ENCODE measurements at places on chromosomes 5 and 9. TPM values are rescaled to one million over a fixed set of nuclear protein-coding genes. Genes with fewer than 3 reads are reported as not detected.

The SCGB3A2 gene
- not detected for polyA plus RNA-seq

The CTXN3 gene
- 1.0 TPM for polyA plus RNA-seq

The SHISAL2B gene
- 0.40 TPM for polyA plus RNA-seq

The PTTG1 gene
- 26.3 TPM for polyA plus RNA-seq

The OR1J4 gene
- polyA plus RNA-seq = not detected

The SLC6A18 gene
- not detected for polyA plus RNA-seq

The F2RL2 gene
- 0.63 TPM for polyA plus RNA-seq

The MRPL41 gene
- polyA plus RNA-seq = 27.6 TPM

DNA sequence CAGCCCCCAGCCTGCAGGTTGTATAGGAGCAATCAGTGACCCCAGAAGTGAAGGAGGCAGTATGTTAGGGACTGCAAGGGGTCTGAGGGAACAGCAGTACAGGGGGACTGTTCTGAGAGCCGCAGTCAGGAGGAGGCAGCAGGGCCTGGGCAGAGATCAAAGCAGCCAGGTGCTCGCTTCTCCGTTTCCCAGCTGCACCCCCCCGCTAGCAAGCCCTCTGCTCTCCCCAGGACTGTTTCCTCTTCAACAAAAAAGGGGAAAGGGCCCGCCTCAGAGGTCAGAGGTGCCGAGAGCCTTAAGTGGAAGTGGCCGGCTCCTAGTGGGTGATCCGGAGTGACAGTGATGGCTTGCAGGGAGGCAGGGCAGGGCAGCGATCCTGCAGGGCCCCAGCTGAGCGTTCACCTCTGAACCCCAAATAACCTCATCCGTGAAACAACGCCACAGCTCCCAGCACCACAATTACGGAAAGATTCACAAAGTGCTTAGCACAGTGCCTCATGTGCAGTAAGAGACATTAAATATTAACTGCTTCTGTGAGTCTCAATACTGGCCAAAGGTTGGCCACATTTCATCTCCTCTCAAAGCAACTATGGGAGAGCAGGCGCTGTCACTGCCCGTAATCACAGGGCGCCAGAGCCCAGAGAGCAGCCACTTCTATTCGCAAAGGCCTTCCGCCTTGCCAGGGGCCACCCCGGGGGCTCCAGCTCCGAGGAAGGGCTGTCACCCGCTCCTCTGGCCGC, 8.0 kb downstream of the CLPTM1L start:
- DNase-seq = no peak

DNA sequence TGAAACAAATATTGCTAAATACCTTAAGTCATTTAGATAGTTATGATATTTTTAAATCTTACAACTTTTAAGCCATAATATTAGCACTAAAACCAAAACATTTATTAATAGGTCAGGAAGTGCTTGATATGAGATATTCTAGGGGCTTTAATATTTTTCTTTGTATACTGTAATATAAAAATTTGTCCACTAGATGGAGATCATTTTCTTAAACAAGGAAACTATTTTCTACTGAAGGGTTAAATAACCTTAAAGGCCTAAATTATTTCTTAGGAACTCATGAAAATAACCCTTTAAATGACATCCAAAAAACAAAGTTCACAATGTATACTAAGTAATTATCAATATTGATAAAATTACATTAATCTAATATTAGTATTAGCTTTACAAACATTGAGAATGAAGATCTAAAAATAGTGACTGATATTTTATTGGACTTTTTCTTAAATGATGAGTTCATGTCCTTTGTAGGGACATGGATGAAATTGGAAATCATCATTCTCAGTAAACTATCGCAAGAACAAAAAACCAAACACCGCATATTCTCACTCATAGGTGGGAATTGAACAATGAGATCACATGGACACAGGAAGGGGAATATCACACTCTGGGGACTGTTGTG, 635.7 kb downstream of the RAB3C start:
- DNase-seq = no peak

GRCh38 chr9:70081120-70081495, 37.5 kb downstream of the MAMDC2 start:
- DNase-seq = no peak

- no peak for DNase-seq
Observed at GRCh38 chr9:259405-260404, 45.0 kb downstream of the DOCK8 start.

DNA sequence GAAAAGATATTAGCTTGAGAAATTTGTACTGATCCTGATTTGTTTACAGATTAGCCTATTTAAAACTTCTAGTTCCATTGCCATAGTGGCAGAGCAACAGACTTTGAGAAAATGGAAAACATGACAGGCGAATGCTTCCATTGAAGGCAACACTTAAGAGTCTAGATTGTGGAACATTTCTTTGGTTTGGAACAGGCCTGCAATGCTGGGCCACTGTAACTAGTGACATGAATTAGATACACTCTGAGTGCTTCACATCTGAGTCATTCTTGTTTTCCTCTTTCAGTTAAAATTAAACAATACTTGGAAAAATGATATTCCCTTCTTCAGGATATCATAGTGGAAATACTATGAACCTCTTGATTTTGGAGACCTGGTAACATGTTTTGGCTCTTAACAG, 453.6 kb upstream of the TUSC1 start:
- no peak for DNase-seq

GRCh38 chr5:57577432-57578175, 95.0 kb upstream of the ACTBL2 start:
- no peak for DNase-seq

GRCh38 chr5:111769541-111769940, 12.5 kb upstream of the NREP start:
- no peak for DNase-seq

DNA sequence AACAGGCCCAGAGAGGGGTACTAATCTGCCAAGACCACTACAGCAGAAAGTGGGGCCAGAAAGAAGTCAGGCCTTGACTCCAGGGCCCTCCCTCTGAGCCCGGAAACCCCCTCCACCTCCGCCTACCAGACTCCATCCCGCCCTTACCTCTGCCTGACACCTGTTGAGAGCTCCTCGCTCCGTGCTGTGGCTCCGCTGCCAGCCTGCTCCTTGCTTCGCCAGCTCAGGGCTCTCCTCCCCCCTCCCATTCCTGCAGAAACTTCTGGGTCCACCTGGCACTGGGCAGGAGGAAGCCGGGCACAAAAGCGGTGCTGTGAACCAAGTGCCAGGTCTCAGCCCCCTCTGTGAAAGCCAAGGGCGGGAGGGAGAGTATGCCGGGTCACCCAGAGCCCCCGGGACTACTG, 6.4 kb upstream of the ST6GALNAC6 start:
- no peak for DNase-seq

DNA sequence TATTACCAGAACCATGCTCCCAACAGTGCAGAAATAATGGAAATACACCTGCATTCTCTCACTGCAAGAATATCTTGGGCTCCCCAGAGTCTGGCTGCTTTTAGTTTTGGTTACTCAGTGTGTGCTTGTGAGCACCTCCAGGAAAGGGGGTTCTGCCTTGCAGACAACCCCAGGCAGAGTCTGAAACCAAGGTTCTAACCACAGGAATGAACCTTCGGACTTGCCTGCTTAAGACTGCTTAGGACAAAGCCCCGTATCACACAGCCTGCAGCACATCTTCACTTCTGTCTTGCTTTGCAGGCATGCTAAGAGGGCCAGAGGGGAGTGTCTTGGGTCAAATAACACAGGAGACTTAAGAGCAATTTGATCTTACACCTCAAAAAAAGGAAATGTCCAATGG, 94.8 kb upstream of the SPATA31C2 start:
- DNase-seq = no peak

DNA sequence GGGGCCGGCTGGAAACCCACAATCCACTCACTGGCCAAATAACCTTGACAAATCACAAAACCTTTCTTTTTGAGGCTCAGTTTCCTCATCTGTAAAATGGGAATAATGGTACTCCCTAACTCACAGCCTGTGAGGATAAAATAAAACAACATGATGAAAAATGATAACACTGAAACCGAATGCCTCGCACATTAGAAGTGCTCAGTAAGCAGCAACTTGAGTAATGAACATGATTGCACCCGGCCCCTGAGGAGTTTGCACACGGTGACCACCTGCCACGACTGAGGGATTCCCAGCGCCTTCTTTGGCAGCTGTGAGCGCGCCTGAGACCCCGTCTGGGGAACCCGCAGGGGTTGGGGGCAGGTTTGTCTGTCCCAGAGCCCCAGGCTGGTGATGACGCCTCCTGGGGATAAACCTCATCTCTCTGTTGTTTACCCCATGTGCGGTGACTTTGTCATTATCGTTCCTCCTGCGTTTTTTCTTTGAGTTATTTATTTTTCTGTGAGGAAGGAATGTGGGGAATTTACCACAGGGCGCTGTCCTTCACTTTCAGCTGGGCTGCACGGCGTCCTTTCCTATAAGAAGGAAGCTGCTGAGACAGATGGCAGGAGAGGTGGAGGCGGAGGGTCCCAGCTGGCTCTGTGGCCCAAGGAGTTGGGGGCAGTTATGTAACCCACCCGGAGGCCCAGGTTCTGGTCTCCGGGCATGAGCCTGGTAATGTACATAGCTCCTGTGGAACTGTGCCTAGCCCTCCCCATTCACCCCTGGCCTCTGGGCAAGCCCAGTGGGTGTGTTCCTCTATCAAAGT, 3.0 kb upstream of the SYNPO start:
- DNase-seq = no peak

- DNase-seq = no peak
Observed at GRCh38 chr5:132238169-132238744, 10.6 kb upstream of the P4HA2 start.

DNA sequence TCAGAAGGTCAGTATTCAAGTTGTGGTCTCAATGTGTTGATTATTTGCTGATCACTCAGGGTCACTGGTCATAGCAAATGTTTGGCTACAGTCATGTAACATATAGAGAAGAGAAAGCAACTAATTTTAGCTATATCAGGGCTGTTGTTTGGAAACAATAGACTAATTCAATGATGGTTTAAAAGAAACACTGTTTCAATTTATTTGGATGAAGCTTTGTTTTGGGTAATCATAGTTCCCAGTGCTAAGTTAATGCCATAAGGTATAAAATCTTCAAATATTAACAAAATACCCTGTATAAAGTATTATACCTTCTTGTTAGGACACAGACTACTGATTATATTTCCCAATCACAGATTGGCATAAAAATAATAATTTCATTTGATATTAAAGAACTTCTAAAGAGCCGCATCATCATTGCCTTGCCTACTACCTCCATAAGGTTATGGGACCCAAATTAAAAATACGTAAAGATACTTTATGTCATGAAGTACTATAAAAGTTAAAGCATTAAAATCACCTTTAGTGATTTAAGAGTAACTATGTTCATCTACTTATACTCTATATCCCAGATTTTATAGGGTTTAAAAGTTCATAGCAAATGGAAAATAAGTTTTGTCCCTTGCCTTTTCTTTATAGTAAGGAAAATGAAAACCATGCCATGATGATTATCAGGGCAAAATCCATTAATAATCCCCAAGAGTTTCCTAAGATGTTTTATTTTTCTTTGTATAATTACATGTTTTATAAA, 6.0 kb downstream of the NR3C1 start:
- no peak for DNase-seq

DNA sequence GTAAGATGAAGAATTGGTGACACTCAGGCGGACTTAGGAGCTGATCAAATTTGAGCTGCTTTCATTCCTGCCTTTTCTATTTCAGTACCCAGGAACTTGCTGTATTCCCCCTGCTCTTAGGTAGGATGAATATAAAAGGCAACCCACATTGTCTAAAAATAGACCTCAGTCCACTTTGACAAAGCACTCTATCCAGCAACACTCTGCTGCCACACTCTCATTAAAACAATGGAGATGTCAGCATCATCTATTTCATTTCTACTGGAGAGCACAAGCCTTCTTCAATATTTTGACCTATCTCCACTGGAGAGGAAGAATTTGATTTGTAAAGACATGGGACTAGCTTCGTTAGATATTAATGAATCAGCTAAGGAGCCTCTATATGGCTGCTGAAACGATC, 468.4 kb downstream of the PTPRD start:
- no peak for DNase-seq

- DNase-seq = no peak
Observed at GRCh38 chr5:39891376-39891775, 466.6 kb upstream of the DAB2 start.

GRCh38 chr5:78808818-78809217, 160.2 kb upstream of the LHFPL2 start:
- DNase-seq = no peak

DNA sequence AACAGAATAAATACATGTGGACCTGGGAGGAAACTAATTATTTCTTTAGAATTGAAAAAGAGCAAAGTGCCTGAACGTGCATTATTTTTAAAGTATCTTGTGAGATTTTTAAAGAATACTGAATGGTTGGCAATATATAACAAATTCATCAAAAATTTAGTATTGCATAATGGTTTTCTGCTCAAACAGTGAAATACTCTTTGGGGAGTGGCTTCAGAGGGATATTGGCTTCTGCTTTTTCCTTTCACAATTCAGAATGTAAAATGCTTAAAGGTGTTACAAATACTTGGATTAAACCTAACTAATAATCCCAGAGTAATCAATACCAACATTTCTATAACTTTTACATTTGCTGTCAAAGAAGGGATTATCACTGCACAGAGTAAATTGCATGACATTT, 379.3 kb upstream of the CHD1 start:
- no peak for DNase-seq

GRCh38 chr5:26519245-26519644, 519.1 kb downstream of the CDH9 start:
- no peak for DNase-seq

DNA sequence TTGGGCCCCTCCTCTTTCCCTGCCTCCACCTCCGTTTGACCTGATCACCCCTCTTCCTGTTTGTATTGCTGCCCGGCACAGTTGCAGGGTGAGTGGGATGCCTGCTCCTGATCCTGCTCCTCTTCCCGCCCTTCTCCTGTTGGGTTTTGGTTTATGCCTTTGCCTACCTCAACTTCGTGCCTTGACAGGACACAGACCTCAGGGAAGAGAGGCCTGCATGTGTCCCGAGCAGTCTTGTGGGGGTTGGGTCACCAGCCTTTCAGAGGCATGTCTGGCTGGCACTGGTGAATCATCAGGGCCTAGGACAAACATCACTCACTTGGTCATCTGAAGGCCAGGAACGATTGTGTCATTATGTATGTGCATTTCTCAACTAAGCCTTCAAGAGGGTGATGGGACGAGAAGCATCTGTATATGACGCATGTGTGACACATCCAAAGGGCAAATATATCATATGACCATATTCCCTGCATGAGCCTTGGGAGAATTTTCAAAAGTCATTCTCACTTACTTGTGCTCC, 56.9 kb downstream of the NPR3 start:
- DNase-seq = no peak

- no peak for DNase-seq
Observed at GRCh38 chr9:87550253-87550954, 52.7 kb downstream of the DAPK1 start.

- no peak for DNase-seq
Observed at GRCh38 chr5:176816791-176817347, 6.5 kb downstream of the UNC5A start.

DNA sequence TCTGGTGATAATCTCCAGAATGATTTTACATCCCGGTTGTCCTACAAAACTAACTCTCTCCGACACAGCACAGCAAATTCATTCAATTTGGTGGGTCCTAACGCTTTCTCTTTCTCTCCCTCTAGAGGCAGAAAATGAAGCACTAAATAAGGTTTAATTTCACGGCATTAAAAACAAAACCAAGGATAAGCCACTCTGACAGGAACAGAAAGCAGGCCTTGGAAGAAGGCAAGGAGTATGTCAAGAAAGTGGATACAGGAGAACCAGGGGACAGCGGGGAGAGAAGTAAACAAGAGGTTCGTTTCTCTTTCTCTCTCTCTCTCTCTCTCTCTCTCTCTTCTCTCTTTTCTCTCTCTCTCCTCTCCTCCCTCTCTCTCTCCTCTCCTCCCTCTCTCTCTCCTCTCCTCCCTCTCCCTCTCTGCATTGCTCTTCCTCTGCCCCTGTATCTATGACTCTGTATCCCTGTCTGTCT, 49.8 kb downstream of the EBF1 start:
- DNase-seq = no peak

All from forelimb muscle (tissue), 1 donor.